ENCODE measurements at places on chromosomes 7 and 10. TPM values are rescaled to one million over a fixed set of nuclear protein-coding genes. Genes with fewer than 3 reads are reported as not detected.

ADAMTS14 gene
- total RNA-seq, result not detected

DNA sequence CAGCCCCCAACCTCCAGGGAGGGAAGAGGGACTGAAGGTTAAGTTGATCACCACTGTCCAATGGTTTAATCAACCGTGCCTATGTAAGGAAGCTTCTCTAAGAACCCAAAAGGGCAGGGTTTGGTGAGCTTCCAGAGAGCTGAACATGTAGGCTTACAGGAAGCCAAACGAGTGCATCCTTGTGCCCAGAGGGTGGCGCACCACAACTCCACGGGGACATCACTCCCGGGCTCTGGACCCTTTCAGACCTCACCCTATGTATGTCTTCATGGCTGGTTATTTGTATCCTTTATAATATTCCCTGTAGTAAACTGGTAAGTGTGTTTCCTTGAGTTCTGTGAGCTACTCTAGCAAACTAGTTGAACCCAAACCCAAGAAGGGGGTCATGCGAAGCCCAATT lies 11.5 kb upstream of the NFKB2 start:
- H3K27ac ChIP-seq, result no peak overlapping the region
- H3K4me3 ChIP-seq, result no peak overlapping the region
- no peaks in the 10 kb centered on the region for H3K27me3 ChIP-seq
- no peaks in the 10 kb centered on the region for H3K4me1 ChIP-seq

- no peaks in the 10 kb centered on the region for H3K36me3 ChIP-seq
- H3K4me3 ChIP-seq, result no peak overlapping the region
- DNase-seq, result no peak
- no peaks in the 10 kb centered on the region for H3K27me3 ChIP-seq
- no peaks in the 10 kb centered on the region for H3K4me1 ChIP-seq
These were observed 69.6 kb downstream of the FOXP2 start for GRCh38 chr7:114484226-114484625.

- no peak overlapping the region for H3K4me3 ChIP-seq
- H3K4me1 ChIP-seq, result peaks cover 33% of the 10 kb centered on the region
- DNase-seq, result no peak
- no peak overlapping the region for H3K27ac ChIP-seq
- no peaks in the 10 kb centered on the region for H3K36me3 ChIP-seq
These were observed 61.5 kb downstream of the REEP3 start for GRCh38 chr10:63582690-63583089.
